ENCODE measurements at places on chromosomes 6 and 20.

GRCh38 chr6:111357705-111358104 lies 125.3 kb downstream of the REV3L start:
- DNase-seq = no peak

GRCh38 chr20:52837378-52837777 lies 134.8 kb upstream of the TSHZ2 start:
- DNase-seq = no peak

- DNase-seq = no peak
These were observed 22.8 kb downstream of the RBM38 start for GRCh38 chr20:57413986-57414385.

GRCh38 chr20:44288252-44288651 lies 22.8 kb downstream of the FITM2 start:
- no peak for DNase-seq

DNA sequence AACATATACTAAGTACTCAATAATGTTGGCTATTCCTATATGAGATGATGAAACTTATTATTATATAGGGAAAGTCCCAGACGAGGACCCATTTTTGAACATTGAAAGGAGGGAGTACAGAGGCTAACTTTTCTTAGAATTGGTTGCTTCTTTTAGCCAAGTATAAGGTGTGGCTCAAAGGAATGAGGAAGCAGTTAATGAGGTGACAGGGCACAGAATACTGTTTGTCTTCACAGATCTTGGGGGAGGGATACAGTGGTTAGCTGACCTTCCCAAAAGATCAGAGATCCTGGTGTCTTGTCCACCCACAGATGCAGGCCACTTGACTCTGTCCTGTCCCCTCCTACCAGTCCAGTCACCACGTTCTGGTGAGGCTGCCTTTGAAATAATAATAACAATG lies 67.8 kb upstream of the EPB41L1 start:
- DNase-seq = no peak

GRCh38 chr6:69985180-69985579 lies 118.8 kb downstream of the COL19A1 start:
- DNase-seq = no peak

- no peak for DNase-seq
These were observed 174.4 kb upstream of the KCNK16 start for GRCh38 chr6:39496915-39497314.

DNA sequence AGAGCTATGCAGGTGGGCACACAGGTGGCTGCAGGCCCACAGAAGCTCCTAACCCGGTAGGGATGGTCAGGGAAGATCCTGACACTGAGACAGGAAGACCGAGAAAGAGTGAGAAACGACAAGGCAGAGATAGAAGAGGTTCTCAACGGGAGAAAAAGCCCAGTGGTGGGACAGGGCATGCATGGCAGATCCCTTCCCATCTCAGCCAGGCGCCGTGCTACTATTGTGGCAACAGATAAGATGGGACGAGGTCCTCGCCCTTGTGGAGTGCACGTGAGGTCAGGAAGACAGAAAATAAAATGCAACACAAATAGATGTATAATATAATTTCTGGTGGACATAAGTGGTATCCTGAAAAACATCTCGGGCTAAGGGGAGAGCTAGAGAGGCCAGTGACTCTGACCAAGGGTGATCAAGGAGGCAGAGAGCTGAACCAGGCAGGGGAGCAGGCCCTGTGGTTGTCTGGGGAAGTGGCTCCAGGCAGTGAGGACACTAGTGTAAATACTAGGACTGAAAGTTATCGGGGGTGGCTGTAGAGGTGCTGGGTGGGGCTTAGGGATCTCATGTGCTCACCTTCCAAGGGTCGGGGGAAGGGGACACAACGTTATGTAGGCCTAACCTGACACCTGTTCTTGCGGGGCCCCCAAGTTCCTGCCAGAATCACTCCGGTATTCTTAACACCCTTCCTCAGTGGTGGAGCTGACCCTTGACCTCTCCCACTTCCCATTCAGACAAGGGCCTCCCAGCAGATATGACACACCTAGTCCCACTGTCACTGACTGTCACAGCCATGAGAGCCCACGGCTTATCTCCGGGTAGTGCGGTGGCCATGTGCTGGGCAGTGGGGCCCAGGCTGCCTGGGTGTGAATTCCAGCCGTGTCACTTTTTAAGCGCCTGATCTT lies 1.0 kb downstream of the SRXN1 start:
- DNase-seq = no peak

DNA sequence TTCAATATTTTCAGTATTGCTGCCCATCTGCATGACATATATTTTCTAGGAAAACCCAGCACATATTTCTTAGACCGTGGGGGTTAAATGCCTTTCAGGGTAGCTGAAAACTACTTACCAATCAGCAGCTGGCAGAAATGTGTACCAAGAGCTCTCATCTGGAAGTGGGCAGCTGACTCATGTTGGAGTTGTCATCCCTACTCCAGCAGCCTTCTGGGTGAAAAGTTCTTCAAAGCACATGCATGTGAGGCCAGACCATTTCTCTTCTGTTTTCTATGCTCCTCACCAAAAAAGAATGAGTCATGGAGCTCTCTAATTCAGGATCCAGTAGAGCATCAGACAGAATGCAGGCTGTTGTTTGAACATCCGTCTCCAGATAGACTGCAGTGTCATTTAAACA lies 135.5 kb downstream of the PAX1 start:
- DNase-seq = no peak

DNA sequence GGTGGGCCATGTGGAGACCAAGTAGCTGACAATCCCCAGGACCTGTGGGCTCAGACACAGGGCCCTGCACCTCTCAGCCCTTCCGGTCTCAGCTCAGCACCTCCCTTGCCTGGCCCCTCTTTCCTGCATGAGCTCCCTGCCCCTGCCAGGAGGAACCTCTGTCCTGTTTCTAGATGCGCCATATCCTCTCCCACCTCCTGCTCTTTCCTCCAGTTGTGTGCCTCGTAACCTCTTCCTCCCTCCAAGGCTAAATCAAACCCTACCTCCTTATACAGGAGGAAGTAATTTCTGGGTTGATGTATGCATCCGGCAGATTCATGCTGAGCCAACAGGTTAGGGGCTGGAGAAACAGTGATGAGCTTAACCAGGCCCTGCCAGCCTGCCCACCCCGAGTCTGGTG lies 30.9 kb downstream of the ITPR3 start:
- DNase-seq = no peak

DNA sequence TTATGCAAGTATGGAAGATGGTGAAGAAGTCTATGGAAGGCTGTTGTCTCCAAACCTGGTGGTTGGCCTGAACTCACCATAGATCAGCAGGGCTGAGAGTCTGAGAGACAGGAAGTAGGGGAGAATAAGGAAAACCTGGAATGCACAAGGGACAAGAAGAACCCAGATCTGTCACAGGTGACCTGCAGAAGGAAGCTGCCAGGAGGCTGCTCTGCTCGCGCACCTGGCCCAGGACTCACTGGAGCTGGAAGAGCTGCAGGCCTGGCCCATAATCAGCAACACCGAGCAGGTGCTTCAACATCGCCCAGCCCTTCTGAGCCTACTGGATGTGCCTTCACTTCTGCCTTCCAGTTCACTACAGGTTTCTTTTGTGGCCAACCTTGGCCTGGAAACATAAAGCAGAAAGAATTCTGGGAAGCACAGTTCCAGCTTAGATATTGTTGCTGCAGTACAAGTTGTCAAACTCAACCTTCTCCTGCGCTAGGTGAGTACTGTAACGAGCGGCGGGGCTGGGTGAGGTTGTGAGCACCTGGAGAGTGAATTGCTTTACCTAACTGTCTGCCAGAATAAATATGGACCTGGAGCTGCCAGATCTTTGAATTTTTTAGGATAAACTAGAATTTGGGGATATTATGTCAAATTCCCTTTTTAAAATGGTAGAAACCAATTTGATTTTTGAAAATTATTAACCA lies 82.4 kb downstream of the CDH26 start:
- DNase-seq = no peak

- DNase-seq = no peak
These were observed 12.8 kb downstream of the SNX3 start for GRCh38 chr6:108247965-108248536.

DNA sequence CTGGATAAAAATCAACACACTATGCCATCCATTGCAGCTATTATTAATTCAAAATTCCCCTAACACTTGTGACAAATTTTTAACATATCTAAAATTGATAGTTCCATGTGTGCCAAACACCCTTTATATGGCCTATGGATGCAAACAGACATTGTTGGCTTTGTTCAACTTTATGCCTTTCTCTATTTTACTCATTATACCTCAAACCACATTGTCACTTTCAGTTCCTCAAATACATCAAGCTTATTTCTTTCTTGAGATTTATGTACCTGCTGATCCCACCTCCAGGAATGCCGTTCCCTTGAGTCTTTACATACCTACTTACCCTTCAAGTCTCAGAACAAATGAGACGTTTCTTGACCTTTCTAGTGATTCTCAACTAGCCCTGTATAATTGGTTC lies 193.5 kb upstream of the PLN start:
- no peak for DNase-seq

DNA sequence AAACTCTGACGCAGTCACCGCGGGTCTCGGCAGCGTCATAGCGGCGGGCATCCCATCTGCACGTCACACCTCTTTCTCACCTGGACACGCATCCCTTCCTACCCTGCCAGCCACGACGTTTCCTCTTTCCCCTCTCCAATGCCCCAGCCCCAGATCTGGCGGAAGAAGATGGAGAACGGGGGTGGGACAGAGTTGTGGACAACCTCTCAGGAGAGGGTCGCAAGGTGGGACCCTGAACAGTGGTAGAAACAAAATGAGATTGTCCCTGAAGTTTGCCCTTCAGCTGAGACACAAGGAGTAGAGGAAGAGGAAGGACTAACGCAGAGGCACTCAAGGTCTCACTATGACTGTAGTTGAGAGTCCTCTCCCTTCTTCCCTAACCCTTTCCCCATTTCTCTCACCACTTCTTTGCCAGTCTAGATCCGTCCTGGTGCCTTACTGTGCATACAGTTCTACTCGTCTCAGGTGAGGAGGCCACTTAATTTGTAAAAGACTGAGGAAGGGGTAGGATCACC lies 562 bp downstream of the TRIM39 start:
- DNase-seq = no peak

- DNase-seq = no peak
These were observed 60.6 kb downstream of the TIAM2 start for GRCh38 chr6:155055729-155056128.

Measured in anterior cingulate cortex (tissue), 58 donors.